ENCODE measurements at places on chromosomes 3 and 15.
A peak's percentile ranks its signal among the peaks of the same experiment; 100 is the strongest.

DNA sequence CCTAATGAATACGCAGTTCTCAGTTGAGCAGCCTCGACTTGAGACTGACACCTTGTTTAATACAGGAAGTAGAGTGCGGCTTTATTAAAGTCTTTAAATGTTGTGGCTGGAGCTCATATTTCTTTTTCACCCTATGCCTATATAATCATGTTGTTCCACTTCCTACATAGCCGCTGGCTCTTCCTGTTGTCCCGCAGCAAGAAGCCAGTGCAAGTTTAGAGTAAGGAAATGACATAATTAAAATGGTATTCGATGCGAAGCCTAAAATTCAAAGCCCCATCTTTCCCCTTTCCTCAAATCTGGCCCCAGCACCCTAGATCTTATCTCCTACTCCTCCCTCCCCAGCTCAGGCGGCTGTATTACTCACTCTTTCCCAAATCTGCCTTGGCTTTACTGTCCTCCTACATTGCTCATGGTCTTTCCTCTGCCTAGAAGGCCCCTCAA, 7.5 kb upstream of the PHLDB2 start:
- no peak for DNase-seq

DNA sequence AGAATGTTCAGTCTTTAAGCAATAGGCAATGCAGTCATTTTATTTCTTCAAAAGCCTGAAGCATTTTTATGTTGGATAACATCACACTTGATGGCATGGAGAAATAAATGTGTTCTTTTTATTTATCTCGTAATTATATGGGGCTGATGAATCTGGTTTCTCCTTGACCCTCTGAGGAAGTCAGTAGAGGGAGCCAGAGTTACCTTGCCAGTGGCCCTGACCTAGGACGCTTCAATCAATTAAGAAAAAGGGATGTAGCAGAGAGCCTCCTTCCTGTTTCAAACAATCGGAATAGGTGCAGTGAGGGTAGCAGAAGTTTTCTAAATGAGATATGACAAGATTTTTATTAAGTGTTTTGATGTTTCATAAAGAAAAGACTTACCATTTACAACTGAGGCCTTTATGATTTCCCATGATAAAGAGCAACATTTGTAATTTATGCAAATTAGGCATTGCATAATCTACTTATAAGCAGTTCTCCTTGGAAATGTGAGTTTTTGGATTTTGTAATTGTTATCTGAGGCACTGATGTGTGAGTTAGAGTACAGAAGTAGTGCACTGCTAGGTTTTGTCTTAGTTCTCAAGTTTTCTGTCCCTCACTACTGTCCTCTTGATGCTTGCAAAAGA, 129.1 kb downstream of the RAP2B start:
- DNase-seq, result no peak

DNA sequence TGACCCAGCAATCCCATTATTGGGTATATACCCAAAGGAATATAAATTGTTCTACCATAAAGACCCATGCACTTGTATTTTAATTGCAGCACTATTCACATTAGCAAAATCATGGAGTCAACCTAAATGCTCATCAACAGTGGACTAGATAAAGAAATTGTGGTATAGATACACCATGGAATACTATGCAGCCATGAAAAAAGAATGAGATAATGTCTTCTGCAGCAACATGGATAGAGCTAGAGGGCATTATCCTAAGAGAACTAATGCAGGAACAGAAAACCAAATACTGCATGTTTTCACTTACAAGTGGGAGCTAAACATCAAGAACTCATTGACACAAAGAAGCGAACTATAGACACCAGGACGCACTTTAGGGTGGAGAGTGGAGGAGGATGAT, 466.7 kb downstream of the MECOM start:
- DNase-seq, result no peak

DNA sequence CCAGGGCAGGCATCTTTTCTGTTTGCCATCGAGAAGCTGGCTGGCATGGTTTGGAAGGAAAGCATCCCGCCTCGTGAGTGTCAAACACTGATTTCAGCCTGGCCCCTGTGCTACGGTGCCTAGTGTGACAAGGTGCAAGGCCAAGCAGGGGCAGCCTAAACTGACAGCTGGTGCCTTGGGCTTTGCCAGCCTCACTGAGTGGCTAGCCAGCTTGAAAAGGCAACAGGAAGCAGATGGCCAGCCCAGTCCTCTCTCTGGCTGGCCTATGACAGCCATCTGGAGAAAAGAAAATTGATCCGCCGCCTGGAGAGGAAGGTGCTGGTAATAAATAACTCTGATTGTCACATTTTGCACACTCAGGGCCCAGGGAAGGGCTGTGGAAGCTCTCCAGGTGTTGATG, 52.2 kb downstream of the C3orf85 start:
- no peak for DNase-seq

DNA sequence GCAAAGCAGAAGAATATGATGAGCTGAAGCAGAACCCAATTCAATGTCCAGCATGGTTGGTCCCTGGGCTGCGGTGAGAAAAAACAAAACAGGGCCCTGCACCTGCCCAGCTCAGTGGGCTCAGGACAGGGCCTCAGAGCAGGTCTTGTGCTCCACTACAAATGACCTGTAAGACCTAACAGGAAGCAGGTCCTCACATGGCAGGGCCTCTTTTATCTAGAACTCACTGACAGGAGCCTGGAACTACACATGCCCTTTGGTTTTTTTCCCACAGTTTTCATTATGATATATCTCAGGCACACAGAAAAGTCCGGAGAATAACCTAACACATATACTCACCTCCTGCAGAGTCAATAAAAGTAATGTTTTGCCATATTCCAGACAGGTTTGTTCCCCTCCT, 38.4 kb downstream of the CCDC12 start:
- no peak for DNase-seq

DNA sequence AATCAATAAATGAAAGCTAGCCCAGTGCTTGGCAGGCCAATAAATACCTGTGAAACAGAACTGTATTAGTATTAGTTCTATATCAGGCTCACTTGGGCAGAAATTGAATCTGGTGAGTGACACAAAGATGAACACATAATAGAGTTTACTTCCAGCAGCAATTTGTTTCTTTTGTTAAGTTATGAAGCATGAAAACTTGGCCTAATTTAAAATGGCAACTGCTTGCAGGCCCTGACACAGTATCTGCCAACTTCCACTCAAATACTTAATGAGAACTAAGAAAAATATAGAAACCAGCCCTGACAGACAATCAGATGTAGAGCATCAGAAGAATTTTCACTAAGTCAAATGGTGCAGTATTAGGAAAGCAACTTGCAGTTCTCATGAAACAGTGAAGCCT, 37.6 kb upstream of the LRIG1 start:
- DNase-seq, result no peak

- DNase-seq, result no peak
These were observed 601.2 kb upstream of the KCNMB2 start for GRCh38 chr3:177935047-177935446.

DNA sequence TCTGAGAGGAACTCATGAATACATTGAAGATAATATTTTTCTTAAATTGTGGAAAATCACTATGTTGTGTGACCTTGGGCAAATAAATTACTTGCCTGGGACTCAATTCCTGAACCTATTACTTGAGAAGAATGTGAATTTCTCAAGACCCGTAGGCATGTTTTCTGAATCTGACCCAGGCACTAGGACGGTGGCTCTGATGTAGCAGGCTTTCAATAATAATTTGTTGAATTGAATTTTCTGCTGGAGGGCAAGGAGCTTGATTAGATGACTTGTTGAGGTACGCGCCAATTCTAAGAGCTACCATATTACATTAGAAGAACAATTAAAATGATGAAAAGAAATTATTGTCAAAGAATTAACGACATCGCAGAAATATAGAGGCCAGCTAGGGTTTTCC, 150.2 kb upstream of the LRRC3B start:
- DNase-seq, result no peak

GRCh38 chr3:142777927-142778326, 54.1 kb downstream of the TRPC1 start:
- DNase-seq, result no peak

DNA sequence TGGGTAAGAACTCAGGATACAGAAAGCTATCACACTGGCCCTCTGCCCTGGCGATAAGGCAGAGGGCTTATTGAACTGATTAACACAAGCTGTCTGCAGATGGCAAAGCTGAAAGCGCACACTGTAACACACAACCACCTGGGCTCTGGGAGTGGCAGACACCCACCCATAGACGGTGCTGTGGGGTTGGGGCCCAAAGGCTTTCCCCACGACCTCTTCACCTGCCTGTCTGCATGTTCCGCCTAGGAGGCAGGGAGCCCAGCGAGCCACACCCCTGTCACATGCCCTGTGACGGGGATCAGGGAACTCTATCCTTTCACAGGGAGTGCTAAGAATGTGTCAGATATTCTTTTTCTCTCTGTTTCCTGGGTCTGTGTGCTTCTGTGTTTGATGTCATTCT, 12.1 kb upstream of the TFG start:
- DNase-seq, result no peak

DNA sequence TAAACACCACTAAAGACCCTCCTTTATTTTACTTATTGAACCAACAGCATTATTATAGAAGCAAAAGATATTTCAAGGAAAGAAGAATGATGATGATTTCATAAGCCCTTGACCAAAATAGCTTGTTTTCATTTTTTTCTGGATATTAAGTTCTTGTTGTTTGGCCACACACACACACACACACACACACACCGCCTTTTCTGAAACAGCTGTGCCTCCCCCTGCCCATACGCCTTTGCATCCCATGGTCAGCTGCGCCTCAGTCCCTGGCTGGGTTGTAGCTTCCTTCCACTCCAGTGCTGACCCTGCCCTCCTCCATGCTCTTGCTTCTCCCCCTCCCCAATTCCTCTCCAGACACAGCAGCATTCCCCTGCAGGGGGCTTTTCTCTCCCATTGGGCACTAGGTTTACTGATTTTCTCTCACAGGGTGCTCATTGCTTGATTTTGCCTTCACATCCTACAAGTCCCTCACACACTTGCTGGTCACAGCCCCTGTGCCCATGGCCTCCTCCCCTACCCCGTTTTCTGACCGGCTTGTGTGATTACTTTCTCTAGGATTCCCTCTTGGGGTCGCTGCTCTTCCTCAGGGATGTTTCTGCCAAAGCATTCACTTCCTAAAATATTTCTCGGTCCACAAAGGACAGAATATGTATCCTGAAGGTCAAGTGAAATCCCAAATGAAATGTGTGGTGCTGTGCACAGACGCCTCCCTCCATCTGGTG, 18.4 kb downstream of the MESP1 start:
- DNase-seq, result no peak

- DNase-seq, result no peak
These were observed 511.2 kb downstream of the FOXP1 start for GRCh38 chr3:71072287-71072686.

DNA sequence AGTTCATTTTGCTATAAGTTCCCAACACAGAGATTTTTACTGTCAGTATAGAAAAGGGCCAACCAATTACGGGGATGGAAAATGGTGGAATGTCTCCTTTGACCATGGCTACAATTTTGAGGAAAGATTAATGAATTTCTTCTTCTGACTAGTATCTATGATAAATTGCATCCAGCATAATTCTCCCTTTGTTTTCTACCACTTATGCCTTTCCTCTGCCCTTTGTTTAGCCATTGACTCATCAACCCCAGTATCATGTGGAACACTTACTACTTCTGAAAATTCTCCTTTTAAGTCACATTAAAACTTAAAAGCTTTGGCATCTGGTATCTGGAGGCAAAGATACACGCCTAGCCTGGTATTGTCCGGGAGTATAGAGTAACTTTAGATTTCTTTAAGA, 92.9 kb upstream of the CADPS start:
- DNase-seq, result no peak

GRCh38 chr15:85383470-85384148, 3.2 kb downstream of the AKAP13 start:
- no peak for DNase-seq

DNA sequence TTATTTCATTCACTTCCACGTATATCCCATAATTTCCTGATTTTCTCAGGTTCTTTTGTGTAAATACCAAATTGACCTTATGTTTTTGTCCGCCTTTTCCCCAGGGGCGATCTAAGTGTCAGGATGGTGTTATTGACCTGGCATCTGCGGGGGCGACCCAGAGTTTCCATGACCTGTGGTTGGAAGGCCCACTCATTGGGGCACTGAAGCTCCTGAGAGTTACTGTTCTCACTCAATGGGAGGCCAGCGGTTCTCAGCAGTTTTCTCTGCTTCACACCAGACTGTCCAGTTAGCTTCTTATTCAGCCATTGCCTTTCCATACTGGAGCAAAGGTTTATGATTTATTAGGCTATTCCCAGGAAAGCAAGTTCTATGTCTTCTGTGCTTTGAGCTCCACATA, 53.3 kb downstream of the B3GALNT1 start:
- DNase-seq, result no peak

DNA sequence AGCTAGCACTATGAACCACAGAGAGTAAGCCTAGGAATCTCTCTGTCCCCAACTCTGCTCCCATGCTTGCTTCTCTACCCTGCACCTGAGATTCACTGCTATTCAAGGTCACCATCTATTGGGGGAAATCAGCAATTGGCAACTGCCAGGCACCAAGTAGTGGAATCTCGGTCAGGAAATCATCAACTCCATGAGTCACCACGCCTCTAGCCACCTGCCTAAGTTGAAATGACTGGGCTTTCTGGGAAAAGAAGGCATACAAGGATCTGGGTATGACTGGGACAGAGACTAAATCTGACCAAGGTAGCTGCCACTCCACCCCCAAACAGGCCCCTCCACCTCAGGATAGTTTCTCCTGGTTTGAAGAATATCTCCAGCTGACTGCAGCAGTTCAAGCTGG, 464.1 kb upstream of the CBLB start:
- peak; percentile 57 for DNase-seq

DNA sequence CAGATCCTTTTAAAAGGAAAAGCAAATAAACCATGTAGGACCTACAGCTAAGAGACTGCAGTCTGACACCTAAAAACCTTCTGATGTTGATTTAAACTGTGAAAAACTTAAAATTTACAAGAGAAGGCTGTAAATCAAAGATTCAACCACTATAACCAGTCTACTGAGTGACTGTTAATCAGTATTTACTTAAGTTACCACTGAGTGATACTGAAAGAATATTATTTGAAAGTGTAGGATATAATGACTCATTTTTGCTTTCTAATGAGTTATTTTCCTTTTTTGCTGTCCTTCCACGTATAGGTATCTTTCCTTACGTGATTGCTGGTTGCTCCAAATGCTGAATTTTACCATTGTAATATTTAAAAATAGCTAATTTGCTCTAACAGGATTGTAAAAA, 44.6 kb downstream of the RFX7 start:
- no peak for DNase-seq

- no peak for DNase-seq
These were observed 9.9 kb downstream of the THAP10 start for GRCh38 chr15:70882361-70882760.

DNA sequence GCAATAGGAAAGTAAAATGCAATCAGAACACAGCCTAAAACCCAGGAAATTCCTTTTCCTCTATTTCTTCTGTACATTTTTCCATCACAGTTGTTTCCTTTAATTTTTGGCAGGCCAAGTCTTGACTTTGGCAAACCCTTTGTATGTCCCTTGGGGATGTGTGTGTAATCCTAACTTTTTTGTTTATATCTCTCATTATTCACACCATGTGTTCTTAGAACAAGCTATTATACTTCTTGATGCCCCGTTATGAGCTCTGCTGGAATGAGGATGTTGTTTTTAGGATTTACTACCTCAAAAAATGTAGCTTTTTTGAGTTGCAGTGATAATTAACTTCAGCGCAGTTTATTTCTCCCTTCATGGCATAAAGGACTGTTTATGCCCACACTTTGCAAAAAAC, 123.4 kb downstream of the ABI3BP start:
- DNase-seq, result no peak

GRCh38 chr3:180854887-180855286, 57.6 kb upstream of the FXR1 start:
- no peak for DNase-seq

- DNase-seq, result no peak
These were observed 67.7 kb downstream of the CPN2 start for GRCh38 chr3:194283221-194284006.

GRCh38 chr3:177208781-177209180, 11.5 kb upstream of the TBL1XR1 start:
- DNase-seq, result no peak

Measured in activated naive CD4-positive, alpha-beta T cell treated with Interleukin-2 at 50 U/mL for 16 hours (primary cell).